ENCODE measurements at places on chromosomes 16 and 17.

DNA sequence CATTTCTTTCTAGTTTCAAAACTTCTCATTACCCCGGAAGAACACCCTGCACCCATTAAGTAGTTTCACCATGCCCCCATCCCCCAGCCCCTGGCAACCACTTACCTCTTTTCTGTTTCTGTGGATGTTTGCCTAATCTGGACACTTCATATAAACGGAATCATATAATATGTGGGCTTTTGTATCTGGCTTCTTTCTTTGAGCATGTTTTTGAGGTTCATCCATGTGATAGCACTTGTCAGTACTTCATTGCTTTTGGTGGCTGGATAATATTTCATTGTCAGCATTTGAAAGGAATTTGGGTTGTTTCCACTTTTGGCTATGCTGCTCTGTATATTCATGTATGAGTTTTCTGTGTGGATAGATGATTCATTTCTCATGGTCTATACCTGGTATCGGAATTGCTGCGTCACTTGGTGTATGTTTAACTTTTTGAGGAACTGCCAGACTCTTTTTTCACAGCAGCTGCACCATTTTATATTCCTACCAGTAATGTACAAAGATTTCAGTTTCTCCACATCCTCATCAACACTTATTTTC is 30.0 kb upstream of the SLC5A10 start:
- DNase-seq, result no peak

DNA sequence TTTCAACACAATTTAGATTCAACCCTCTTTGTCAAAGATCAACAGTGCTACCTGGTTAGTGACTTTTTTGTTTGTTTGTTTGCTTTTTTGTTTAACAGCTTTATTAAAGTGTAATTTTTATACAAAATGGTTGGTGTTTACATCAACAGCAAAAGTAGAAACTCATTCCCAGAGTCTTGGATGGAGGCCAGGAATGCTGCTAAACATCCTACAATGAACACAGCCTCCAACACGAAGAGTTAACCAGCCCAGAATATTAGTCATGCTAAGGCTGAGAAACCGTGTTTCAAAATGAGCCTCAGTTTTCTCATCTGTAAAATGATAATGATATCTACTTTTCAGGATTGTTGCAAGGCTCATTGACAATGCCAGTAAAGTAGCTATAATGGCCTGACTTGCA is 211.0 kb upstream of the MAF start:
- DNase-seq, result no peak

GRCh38 chr17:58282442-58282841 is 1.7 kb upstream of the MPO start:
- DNase-seq, result no peak

DNA sequence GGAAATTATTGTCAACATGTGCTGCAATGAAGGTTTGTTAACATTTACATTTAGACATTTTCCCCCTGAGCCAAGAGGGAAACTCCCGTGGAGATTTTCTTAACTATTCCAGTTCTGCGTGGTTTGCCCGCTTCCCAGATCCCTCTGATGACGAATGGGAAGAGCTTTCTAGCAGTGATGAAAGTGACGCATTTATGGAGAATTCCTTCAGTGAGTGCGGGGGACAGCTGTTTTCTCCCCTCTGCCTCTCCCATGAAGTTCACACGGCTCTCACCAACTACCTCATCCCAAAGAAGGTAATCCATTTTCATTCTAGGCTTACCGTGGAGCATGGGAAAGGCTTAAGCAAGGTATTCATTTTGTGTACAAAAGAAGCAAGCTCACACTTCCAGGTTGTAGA is 18.2 kb downstream of the HEATR3 start:
- DNase-seq, result no peak

GRCh38 chr17:53032861-53033271 is 789.9 kb upstream of the KIF2B start:
- no peak for DNase-seq

DNA sequence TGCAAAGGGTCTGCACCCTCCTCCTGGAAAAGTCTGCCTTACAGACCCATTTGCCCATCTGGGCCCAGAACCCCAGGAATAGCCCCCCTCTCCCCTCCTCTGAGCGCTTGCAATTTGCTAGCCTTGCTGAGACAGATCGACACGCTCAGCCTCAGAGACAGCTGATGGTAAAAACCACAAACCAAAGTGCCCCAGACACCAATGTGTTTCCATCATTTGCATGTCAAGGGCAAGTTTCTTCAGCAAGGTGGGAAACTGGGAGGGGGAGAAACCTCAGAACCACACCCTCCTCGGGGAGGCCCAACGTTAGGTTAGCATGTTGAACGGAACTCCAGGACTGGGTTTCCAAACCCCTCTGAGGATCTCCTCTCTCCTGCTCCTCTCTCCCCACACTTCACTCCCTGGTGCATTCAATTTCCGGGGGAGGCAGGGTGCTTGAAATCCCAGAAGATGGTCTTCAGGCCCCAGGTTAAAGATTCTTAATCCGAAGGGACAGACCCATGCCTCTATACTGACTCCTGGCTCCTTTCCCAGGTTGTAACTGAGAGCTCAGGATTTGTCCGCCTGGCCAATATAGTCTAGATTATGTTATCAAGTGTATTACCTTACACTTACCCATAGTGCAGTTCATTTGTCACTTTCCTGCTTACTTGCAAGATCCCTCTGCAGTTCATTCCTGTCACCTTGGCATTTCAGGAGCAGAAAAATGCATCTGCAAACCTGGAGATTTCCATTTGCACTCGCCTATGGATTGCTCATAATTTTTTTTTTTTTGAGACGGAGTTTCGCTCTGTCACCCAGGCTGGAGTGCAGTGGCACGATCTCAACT is 1.3 kb upstream of the CUEDC1 start:
- no peak for DNase-seq

DNA sequence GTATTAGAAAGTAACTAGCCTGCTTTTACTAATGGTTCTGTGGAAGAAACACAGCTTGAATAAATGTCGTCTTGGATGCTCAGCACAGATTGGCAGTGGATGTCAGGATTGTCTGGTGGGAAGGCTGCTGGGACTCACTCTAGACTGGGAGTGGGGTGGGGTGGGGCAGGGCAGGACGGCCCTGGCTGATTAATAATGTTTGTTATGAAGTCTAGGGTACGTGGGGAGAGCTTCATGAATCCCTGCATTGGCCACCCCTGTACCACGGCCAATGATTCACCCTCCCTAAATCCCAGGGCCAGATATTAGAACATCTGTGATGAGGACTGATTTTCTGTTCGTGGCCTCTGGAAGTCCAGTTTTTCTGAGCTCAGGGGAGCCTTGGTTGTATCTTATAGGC is 421.0 kb downstream of the WWOX start:
- DNase-seq, result no peak

GRCh38 chr16:76932541-76933211 is 258.3 kb upstream of the MON1B start:
- no peak for DNase-seq

DNA sequence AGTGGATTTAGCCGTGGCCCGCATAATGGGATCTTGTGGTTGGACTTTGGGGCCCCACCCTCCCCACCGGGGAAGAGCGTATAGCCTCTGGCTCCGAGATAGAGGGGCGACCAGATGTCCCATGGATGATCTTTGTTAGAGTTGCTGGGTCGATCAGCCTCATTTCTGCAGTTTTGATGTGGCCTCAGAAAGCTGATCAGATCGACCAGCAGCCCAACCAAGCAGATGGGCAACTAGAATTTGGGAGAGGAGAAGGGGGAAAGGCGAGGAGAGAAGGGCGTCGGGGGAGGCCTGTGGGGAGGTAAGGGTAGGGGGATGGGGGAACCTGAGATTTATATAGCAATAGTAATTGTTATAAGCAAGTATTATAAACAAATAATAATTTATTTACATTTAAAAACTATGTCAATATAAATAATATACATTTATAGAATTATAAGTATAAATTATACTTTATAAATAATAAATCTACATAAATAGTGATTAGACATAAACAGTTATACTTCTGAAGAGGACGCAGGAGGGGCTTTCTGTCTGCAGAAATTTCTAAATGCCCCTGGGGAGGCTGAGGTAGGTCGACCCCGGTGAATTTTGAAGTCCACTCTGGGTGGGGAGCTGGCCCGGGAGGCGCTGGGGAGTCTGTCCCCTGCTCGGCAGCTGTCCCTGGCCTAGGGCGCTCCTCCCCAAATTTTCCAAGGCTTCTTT is 136.3 kb downstream of the KCNJ12 start:
- no peak for DNase-seq

GRCh38 chr17:10156599-10156947 is 41.8 kb downstream of the GAS7 start:
- DNase-seq, result no peak

GRCh38 chr17:74639704-74640151 is 16.2 kb upstream of the CD300E start:
- no peak for DNase-seq

GRCh38 chr16:21236831-21237230 is 3.3 kb downstream of the ANKS4B start:
- DNase-seq, result no peak

- DNase-seq, result no peak
Observed at GRCh38 chr16:22161999-22162655, at the start of gene SDR42E2. Gene SDR42E2, plus strand, starts transcription at chr16:22162506. Its CDS starts 3,077 bp downstream, at chr16:22165583.

- no peak for DNase-seq
Observed at GRCh38 chr16:86510465-86511261, at the start of gene FOXF1. Gene FOXF1, plus strand, starts transcription at chr16:86510527. Its CDS starts 43 bp downstream, at chr16:86510570.

GRCh38 chr17:5837055-5837491 is 233.1 kb upstream of the WSCD1 start:
- DNase-seq, result no peak

DNA sequence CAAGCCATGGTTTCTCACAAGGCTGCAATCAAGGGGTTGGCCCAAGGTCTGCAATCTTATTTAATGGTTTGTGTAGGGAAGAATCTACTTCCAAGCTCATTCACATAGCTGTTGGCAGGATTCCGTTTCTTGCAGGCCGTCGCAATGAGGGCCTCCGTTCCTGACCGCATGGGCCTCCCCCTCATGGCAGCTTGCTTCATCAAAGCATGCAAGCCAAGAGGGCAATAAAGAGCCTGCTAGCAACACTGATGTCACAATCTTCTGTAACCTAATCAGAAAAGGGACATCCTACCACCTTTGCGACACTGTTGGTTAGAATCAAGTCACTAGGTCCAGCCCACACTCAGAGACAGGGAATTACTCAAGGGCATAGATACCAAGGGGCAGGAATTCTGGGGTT is 95.5 kb downstream of the CCT6B start:
- DNase-seq, result no peak

- DNase-seq, result no peak
Observed at GRCh38 chr17:37054894-37055293, 106.1 kb downstream of the AATF start.

DNA sequence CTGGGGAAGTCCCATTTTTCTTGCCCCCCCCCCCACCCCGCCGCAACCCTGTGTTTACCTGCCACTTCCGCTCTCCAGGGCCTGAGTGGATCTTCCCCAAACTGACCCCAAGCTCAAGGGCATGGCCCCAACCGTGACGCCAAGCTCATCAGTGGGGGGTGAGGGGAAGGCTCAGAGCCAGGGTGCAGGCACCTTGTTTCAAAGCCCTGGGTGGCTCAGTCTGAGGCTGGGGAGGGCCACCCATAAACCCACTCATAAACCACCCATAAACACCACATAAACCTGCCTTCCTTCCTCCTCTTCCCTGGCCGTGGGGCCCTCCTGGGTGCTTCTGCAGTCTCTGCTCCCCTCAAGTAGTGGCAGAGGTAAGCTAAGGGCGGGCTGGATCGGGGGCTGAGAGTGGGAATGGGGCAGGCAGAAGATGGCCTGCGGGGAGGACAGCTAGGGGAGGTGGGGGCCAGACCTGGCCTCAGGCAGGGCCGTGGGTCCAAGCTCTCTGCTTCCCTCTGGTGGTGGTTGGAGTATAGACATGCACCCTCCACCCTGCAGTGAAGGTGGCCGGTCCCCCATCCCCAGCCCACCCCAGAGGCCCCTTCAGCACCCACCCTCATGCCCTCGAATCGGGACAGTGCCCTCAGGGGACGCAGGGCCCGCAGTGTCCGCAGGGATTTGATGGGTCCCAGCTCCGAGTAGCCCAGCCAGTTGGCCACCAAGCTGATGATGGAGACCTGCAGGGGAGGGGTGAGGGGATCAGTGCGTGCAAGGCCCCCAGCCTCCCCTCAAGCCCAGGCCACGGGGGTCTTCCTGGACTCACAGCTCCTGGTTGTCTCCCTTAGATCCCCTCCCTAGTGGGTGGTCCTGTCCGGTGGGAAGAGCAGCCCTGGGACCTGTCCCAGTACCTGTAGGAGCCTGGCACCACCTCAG is 14.6 kb upstream of the CD79B start:
- DNase-seq, result no peak

DNA sequence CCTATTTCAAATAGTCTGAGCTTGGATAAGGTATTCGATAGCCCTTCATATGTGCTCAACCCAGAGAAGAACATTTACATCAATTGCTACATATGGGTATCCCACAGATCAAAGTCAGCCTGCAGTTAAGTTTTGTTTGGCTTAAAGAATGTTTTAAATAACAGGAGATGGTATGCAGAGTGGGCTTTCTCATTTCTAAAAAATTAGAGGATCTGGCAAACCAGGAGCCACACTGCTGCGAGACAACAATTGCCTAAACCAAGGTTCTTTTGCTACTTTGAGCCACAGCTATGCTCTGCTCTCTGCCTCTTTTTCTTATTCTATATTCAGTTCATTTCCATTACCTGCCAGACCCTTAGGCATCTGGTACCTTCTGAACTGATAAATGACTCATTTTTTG is 30.2 kb upstream of the ARHGAP44 start:
- DNase-seq, result no peak

DNA sequence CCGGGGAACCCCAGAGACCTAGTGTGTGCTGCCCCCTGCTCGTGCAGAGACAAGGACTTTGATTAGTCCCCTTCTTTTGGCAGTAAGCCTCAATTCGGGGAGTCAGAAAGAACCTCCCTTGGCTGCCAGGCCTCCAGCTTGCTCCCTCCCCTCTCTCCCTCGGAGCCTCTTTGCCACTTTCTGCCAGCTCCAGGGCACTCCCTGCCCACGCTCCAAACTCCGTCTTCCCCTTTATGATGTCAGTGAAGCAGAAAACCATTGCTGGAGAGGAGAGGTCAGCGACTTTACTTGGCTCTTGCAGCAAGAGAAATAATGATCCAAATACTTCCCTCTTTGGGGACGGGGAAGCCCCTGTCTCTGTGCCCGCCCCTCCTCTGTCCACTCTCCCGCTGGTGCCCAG is 28.1 kb downstream of the TTYH2 start:
- no peak for DNase-seq

Measured in left lobe of liver (tissue), 2 donors.